Naive thymus-derived CD4-positive, alpha-beta T cell (primary cell): ENCODE measurements at places on chromosomes 4 and X.
A peak's percentile ranks its signal among the peaks of the same experiment; 100 is the strongest.

DNA sequence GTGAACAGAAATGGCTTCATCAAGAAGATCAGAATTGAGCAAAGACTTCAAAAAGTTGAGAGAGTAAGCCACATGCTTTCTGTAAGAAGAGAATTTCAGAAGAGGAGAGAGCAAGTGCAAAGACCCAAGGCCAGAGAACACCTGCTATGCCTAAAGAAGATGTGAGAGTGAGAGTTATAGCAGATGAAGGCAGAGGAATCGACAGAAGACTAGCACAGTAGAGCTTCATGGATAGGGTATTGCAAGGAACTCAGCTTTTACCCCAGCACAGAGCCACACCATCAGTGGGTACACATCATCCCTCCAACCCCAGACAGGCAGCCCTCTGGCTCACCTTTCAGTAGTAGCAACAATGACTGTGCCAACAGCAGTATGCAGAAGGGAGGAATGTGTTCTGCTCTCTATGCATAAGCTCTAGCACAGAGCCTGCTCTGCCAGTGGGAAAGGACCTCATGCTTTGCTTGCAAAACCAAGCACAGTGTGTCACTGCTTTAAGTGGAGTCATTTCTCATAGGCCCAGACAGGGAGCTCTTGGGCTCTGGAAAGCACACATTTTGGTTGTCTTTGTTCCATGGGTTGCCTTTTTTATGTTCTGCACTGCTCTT, 318.6 kb downstream of the NAF1 start:
- H3K4me3 ChIP-seq = no peak overlapping the region
- DNase-seq = no peak

DNA sequence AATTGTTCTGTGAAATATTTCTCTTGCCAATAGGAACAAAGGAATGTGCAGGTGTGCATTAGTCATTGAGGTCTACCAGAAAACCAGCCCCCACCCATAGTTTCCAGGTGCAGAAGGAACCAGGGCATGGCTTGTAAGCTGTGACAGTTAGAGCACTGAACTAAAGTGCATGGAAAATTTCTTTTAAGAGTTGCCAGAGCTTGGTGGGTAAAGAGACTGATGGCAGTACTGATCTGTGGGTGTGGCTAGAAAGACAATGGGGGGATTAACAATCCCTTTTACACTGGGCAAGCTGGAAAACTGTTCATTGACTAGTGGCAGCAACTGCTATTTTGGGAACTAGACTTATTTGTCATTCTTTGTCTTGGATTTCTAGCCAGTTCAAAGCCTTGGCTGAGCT, 326.9 kb downstream of the PCDH19 start:
- no peaks in the 10 kb centered on the region for H3K36me3 ChIP-seq
- no peaks in the 10 kb centered on the region for H3K27me3 ChIP-seq
- H3K4me3 ChIP-seq = no peak overlapping the region
- no peaks in the 10 kb centered on the region for H3K4me1 ChIP-seq

GRCh38 chrX:116824785-116825184, 362.0 kb upstream of the CT83 start:
- H3K36me3 ChIP-seq = no peaks in the 10 kb centered on the region
- no peak overlapping the region for H3K4me3 ChIP-seq
- no peak overlapping the region for H3K27ac ChIP-seq
- DNase-seq = no peak
- no peaks in the 10 kb centered on the region for H3K27me3 ChIP-seq
- H3K4me1 ChIP-seq = no peaks in the 10 kb centered on the region

GRCh38 chr4:162458051-162458450, 294.3 kb upstream of the FSTL5 start:
- no peaks in the 10 kb centered on the region for H3K4me1 ChIP-seq
- DNase-seq = no peak
- no peak overlapping the region for H3K4me3 ChIP-seq
- no peaks in the 10 kb centered on the region for H3K36me3 ChIP-seq
- no peak overlapping the region for H3K27ac ChIP-seq
- no peaks in the 10 kb centered on the region for H3K27me3 ChIP-seq

DNA sequence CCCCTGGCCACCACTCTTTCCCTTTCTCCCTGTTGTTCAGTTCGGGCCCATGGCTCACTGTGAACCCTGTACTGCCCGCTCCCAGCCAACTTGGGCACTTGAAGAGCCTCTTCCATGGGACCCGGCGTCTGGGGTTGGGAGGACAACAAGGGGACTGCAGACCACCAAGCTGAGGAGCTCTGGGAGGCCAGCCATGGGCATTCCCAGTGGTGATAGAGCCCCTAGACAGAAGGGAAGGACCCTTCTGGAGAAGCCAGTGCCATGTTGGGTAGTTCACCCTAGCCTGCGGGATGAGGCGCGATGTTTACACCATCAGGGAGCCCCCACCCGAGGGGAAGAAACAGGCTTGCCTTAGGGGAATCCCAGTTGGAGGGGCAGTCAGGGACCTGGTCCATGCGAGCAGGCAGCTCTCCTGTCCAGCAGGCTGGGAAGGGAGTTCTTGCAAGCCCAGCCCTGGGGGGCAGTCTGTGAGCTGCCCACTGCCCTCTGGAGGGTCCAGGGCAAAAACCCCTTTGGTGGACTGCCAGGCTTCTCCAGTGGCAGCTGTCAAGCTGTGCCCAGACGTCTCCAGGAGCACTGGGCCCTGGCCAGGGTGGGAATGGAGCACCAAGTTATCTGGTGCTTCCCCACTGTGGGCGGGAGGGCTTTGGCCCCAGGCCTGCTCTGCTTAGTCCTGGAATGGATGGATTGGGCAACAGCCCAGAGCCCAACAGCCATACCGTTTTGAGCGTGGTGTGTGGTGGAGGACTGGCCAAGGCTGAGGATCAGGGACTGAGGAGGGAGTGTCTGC, 23.7 kb upstream of the UBA1 start:
- H3K4me1 ChIP-seq = no peaks in the 10 kb centered on the region
- DNase-seq = no peak
- H3K27ac ChIP-seq = no peak overlapping the region
- H3K27me3 ChIP-seq = no peaks in the 10 kb centered on the region

GRCh38 chrX:77160301-77160700, 286.9 kb upstream of the FGF16 start:
- H3K4me3 ChIP-seq = no peak overlapping the region
- DNase-seq = no peak
- H3K36me3 ChIP-seq = no peaks in the 10 kb centered on the region

GRCh38 chr4:179768996-179769395, 2326.8 kb upstream of the AGA start:
- no peak for DNase-seq
- no peaks in the 10 kb centered on the region for H3K27me3 ChIP-seq
- no peak overlapping the region for H3K27ac ChIP-seq

DNA sequence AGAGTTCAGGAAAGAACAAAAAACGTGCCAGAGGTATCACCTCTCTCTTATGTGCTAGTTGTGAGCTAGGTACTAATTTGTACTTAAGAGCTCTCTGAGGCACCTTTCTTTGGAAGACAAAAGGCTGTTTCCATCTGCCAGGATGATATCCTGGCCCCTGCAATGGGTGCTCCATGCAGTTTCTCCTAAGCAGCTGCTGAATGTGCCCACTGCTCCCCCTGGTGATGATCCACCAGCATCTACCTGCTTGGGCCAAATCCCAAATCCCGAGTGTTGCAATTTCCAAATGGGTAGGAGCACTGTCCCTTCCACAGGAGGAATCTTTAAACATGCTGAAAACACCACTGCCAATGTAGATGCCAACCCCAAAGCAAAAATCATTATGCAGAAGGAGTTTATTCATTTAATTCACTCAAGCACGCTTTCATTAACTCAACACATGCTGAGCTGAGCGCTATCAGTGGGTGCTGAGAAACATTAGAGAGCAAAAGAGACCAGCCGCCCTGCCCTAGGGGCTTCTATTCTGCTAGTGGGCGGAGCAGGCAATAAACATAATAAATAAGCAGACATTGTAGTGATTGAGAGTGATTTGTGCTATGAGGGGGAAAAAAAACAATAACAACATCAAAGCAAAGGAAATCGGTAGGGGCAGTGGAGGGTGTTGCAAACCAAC, 69.6 kb upstream of the C4orf50 start:
- H3K4me1 ChIP-seq = peaks cover 10% of the 10 kb centered on the region
- no peak for DNase-seq
- no peak overlapping the region for H3K27ac ChIP-seq
- H3K27me3 ChIP-seq = no peaks in the 10 kb centered on the region

- no peak for DNase-seq
- no peaks in the 10 kb centered on the region for H3K27me3 ChIP-seq
- no peak overlapping the region for H3K27ac ChIP-seq
- no peaks in the 10 kb centered on the region for H3K4me1 ChIP-seq
These were observed 29.6 kb upstream of the AP1AR start for GRCh38 chr4:112201915-112202505.

GRCh38 chrX:64437665-64438064, 42.4 kb upstream of the MTMR8 start:
- DNase-seq = no peak
- H3K27me3 ChIP-seq = no peaks in the 10 kb centered on the region
- H3K36me3 ChIP-seq = no peaks in the 10 kb centered on the region
- H3K27ac ChIP-seq = no peak overlapping the region

GRCh38 chrX:135315864-135316263, 6.6 kb downstream of the ETDC start:
- no peaks in the 10 kb centered on the region for H3K36me3 ChIP-seq
- H3K4me1 ChIP-seq = no peaks in the 10 kb centered on the region
- no peak overlapping the region for H3K4me3 ChIP-seq
- no peak for DNase-seq
- H3K27me3 ChIP-seq = no peaks in the 10 kb centered on the region

GRCh38 chrX:154430916-154431315, 2.4 kb downstream of the ATP6AP1 start:
- no peaks in the 10 kb centered on the region for H3K4me1 ChIP-seq
- H3K4me3 ChIP-seq = no peak overlapping the region
- DNase-seq = no peak
- no peaks in the 10 kb centered on the region for H3K27me3 ChIP-seq

DNA sequence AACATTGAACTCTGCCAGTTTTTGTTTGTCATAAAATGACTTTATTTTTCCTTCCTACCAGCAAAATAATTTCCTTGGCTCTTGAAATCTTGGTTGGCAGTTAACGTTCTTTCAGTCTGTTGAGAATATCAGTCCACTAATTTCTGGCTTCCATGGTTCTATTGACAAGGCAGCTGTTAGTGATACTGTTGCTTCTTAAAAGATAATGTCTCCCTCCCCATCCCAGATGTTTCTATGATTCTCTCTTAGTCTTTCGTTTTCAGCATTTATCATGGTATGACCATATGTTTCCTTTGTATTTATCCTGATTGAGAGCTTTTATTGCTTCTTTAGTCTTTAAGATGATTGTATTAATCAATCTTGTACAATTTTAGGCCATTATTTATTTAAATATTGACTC, 81.1 kb upstream of the STK26 start:
- no peak for DNase-seq
- H3K27me3 ChIP-seq = no peaks in the 10 kb centered on the region
- H3K36me3 ChIP-seq = no peaks in the 10 kb centered on the region
- no peak overlapping the region for H3K27ac ChIP-seq

GRCh38 chr4:127425202-127425845, 207.4 kb upstream of the INTU start:
- no peak for DNase-seq
- no peak overlapping the region for H3K27ac ChIP-seq
- H3K36me3 ChIP-seq = no peaks in the 10 kb centered on the region
- no peaks in the 10 kb centered on the region for H3K27me3 ChIP-seq

- H3K4me1 ChIP-seq = no peaks in the 10 kb centered on the region
- H3K36me3 ChIP-seq = no peaks in the 10 kb centered on the region
- H3K27ac ChIP-seq = no peak overlapping the region
- H3K4me3 ChIP-seq = no peak overlapping the region
These were observed 393.8 kb upstream of the GRID2 start for GRCh38 chr4:91909963-91910362.

- no peak for DNase-seq
- H3K4me3 ChIP-seq = no peak overlapping the region
- no peaks in the 10 kb centered on the region for H3K36me3 ChIP-seq
- H3K27ac ChIP-seq = no peak overlapping the region
These were observed 40.1 kb downstream of the TET2 start for GRCh38 chr4:105186701-105187161.

DNA sequence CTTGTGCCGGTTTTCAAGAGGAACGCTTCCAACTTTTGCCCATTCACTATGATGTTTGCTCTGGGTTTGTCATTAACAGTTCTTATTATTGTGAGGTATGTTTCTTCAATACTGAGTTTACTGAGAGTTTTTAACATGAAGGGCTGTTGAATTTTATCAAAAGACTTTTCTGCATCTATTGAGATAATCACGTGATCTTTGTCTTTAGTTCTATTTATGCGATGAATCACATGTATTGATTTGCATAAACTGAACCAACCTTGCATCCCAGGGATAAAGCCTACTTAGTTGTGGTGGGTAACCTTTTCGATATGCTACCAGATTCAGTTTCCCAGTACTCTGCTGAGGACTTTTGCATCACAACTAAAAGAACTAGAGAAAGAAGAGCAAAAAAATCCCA, 318.0 kb downstream of the GASK1B start:
- no peaks in the 10 kb centered on the region for H3K36me3 ChIP-seq
- no peaks in the 10 kb centered on the region for H3K4me1 ChIP-seq
- no peak overlapping the region for H3K4me3 ChIP-seq
- H3K27ac ChIP-seq = no peak overlapping the region
- H3K27me3 ChIP-seq = no peaks in the 10 kb centered on the region

- H3K4me1 ChIP-seq = no peaks in the 10 kb centered on the region
- no peak overlapping the region for H3K27ac ChIP-seq
- no peaks in the 10 kb centered on the region for H3K36me3 ChIP-seq
- no peak for DNase-seq
- no peak overlapping the region for H3K4me3 ChIP-seq
These were observed 154.0 kb downstream of the UGT8 start for GRCh38 chr4:114752391-114753165.

- H3K4me3 ChIP-seq = no peak overlapping the region
- H3K36me3 ChIP-seq = no peaks in the 10 kb centered on the region
- no peaks in the 10 kb centered on the region for H3K27me3 ChIP-seq
- H3K4me1 ChIP-seq = no peaks in the 10 kb centered on the region
These were observed 1629.2 kb upstream of the ADGRL3 start for GRCh38 chr4:59570860-59571476.

- no peaks in the 10 kb centered on the region for H3K36me3 ChIP-seq
- DNase-seq = no peak
- H3K27me3 ChIP-seq = no peaks in the 10 kb centered on the region
- H3K4me3 ChIP-seq = no peak overlapping the region
- H3K27ac ChIP-seq = no peak overlapping the region
These were observed 45.1 kb downstream of the ARL9 start for GRCh38 chr4:56550642-56551041.

DNA sequence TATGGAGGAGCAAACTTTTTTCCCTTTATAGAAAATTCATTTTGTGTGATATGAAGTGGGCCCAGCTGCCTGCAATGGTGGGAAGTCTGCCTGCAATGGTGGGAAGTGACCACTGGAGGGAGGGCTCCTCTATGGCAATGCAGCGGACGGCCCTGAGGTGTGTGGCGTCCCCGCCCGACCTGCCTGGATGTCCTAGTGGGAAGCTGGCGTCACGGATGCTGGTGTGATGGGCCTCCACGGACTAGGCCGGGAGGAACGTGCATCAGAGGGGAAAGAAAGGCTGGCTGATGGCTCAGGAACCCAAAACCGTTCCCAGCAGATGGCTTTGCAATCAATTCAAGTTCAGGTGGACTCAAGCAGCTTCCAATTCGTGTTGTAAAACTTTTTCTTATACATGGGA, 177.9 kb downstream of the AFAP1 start:
- H3K27ac ChIP-seq = peak overlapping the region; percentile 10
- H3K27me3 ChIP-seq = no peaks in the 10 kb centered on the region
- peaks cover 18% of the 10 kb centered on the region for H3K4me1 ChIP-seq
- peaks cover 18% of the 10 kb centered on the region for H3K36me3 ChIP-seq
